ENCODE measurements at places on chromosomes 5 and 9.

GRCh38 chr5:91281401-91281800 lies 101.7 kb downstream of the ARRDC3 start:
- no peak for DNase-seq

DNA sequence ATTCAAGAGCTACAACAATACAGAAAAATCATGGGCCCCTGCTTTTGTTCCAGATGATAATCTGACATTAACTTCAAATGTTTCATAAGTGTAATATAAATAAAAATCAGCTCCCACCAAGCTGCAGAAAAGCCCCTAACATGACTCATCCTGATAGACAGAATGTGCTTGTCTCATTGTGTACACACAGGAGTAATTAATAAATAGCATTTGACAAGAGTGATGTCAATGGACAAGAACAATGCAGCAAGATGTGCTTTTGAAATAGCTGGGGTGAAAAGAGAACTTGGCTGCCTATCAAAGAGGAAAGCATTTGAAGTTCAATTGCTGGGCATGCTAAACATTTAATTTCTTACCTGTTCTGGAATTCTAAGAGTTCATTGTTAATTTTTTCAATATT lies 79.2 kb downstream of the DNAH5 start:
- DNase-seq, result no peak

DNA sequence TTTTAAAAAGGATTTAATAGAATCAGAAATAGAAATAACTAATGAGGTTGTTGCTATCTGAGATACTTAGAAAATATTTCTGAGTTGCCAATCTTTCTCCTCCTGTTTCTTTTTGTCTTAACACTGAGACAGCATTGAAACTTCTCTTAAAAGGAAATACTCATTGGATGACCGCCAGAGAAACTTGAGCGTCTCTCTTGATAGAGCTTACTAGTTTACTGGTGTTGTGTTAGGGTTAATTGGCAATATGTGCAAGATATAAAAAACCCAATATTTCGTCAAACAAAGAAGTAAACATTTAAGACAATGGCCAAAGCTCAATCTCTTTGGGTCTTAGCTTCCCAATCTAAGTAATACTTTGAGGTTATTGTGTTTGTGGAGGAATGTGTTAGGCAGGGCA lies 176.4 kb upstream of the CHD1 start:
- no peak for DNase-seq

GRCh38 chr9:35618854-35619799 lies 914 bp upstream of the CD72 start:
- peak; percentile 66 for DNase-seq

GRCh38 chr9:84731696-84732095 lies 62.2 kb downstream of the NTRK2 start:
- no peak for DNase-seq

- DNase-seq, result no peak
Measured at GRCh38 chr5:132752581-132753125, 5.4 kb downstream of the CCNI2 start.

Data from stimulated activated CD8-positive, alpha-beta memory T cell treated with anti-CD3 and anti-CD28 coated beads, Interleukin-15, amount 100 ng/mL, for 48 hours (primary cell).